Kidney glomerular epithelial cell (primary cell): ENCODE measurements at places on chromosomes 11 and 22.

- no peak for DNase-seq
Observed at GRCh38 chr11:16097543-16097942, 258.8 kb downstream of the SOX6 start.

GRCh38 chr11:92857407-92857806 lies 112.0 kb upstream of the MTNR1B start:
- no peak for DNase-seq

- no peak for DNase-seq
Observed at GRCh38 chr11:94449029-94449428, 44.6 kb downstream of the MRE11 start.

DNA sequence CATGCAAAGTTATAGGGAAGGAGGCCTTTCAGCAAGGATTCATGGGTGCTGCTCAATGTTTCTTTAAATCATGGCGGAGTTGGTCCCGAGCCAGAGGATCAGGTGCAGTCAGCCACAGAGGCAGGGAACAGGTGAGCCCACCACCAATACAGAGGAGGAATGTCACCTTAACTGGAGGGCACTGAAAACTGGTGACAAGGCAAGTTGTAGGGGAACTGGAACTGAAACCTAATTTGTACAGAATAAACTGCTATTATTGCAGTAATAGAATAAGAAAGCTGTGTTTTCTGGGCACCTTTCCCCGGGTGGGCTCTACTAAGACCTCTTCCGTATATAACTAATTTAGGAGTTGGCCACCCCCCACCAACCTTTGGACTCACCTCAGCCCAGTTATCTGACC lies 296.0 kb upstream of the NARS2 start:
- DNase-seq, result no peak

GRCh38 chr11:56700242-56700913 lies 1.5 kb downstream of the OR9G1 start:
- no peak for DNase-seq

DNA sequence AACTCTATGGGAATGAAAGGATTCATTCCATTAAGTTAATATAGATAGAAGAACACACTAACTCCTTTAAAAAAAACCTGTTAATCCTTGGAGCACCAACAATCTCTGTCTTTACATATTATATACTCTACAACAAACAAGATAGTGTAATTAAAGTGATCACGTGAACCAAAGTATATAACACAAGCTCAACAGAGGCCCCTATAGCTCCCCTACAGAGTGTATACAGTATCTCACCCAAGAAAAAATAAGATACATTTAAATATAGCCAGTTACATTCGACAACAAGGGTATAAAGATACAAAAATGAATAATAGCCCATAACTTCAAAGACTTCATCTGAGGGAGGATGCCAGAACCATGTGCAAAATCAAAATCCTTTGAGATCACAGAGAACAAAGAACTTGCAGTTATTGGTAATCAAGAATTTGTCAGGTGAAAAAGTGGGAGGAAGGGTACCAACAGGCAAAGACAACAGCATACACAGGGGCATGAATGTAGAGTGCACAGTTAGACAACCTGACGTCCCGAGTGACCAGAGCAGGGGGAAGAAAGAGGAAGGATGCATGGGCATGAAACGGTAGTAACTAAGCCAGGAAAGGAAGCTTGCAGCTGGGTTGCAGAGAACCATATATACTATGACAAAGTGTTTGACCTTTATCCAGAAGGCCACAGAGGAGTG lies 4.7 kb downstream of the FCHSD2 start:
- DNase-seq, result no peak

GRCh38 chr22:36447632-36448031 lies 33.8 kb downstream of the TXN2 start:
- no peak for DNase-seq
